H1 (cell line): ENCODE measurements at places on chromosomes 2 and 18.
A peak's percentile ranks its signal among the peaks of the same experiment; 100 is the strongest.

GRCh38 chr2:40450066-40450795, 1.7 kb downstream of the SLC8A1 start:
- no peak overlapping the region for H3K27ac ChIP-seq
- peaks cover 5% of the 10 kb centered on the region for H3K4me1 ChIP-seq
- DNase-seq = no peak
- H3K4me3 ChIP-seq = no peak overlapping the region
- H3K27me3 ChIP-seq = peaks cover 36% of the 10 kb centered on the region
- H3K36me3 ChIP-seq = no peaks in the 10 kb centered on the region

DNA sequence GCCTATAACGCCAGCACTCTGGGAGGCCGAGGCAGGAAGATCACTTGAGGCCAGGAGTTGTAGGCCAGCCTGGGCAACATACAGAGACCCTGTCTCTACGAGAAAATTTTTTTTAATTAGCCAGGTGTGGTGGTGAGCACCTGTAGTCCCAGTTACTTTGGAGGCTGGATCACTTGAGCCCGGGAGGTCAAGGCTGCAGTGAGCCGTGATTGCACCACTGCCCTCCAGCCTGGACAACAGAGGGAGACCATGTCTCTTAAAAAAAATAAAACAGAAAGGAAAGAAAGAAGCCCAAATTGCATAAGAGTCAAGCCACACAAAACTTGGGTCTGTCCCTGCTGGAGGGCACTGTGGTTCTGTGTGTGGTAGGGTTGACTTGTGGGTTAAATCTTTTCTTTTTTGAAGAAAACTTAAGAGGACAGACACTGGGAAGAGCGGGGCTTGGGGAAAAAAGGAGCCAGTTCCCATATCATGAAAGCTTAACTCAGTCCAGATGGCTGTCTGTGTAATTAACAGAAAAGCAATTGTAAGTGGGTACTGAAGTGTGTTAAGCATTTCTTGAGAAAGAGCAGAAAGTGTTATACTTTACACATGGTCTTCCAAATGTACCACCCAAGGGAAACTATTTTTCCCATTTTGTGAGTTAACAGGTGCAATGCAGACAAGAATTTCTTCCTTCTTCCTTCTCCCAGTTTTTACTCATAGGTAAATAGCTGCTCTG, 115.1 kb downstream of the ALPK2 start:
- peaks cover 19% of the 10 kb centered on the region for H3K4me1 ChIP-seq
- no peaks in the 10 kb centered on the region for H3K36me3 ChIP-seq

DNA sequence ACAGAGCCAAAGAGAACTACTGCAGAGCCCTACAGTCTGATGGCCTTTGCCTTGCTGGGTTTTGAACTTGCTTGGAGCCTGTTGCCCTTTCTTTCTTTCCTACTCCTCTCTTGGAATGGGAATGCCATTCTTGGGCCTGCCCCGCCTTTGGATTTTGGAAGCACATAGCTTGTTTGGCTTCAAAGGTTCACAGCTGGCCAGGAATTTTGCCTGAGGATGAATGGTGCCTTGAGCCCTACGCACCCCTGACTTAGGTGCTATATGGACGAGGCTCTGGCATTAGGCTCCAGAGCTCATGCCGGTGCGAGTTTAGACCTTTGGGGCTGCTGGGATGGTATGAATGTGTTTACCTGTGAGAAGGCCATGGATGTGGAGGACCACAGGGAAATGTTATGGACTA, 663.3 kb upstream of the HS6ST1 start:
- H3K4me3 ChIP-seq = no peak overlapping the region
- no peaks in the 10 kb centered on the region for H3K36me3 ChIP-seq
- H3K27ac ChIP-seq = no peak overlapping the region
- no peaks in the 10 kb centered on the region for H3K4me1 ChIP-seq
- no peaks in the 10 kb centered on the region for H3K27me3 ChIP-seq

DNA sequence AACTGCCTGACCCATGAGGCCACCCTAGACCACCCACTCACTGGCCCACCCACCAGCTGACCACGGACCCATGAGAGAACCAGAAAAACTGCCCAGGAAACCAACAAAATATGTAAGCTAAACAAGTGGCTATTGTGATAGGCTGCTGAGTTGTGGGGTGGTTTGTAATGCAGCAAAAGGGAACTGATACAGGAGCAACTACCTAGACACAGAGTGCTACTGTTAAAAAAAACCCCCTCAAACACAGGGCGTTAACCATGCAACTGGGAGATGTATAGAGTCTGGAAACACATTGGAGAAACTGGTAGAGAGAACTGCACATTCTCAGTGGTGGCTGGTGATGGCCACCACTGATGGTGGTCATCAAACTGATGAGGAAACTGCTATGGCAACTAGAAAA, 206.3 kb upstream of the GYPC start:
- no peak overlapping the region for H3K27ac ChIP-seq
- DNase-seq = no peak
- no peaks in the 10 kb centered on the region for H3K36me3 ChIP-seq

- H3K27me3 ChIP-seq = no peaks in the 10 kb centered on the region
- DNase-seq = no peak
- H3K4me3 ChIP-seq = no peak overlapping the region
These were observed 52.1 kb upstream of the EPB41L5 start for GRCh38 chr2:119960821-119961220.

- H3K27ac ChIP-seq = no peak overlapping the region
- no peak overlapping the region for H3K4me3 ChIP-seq
- H3K4me1 ChIP-seq = no peaks in the 10 kb centered on the region
- H3K36me3 ChIP-seq = no peaks in the 10 kb centered on the region
- DNase-seq = no peak
- no peaks in the 10 kb centered on the region for H3K27me3 ChIP-seq
These were observed 202.8 kb upstream of the THUMPD2 start for GRCh38 chr2:39981883-39982311.

DNA sequence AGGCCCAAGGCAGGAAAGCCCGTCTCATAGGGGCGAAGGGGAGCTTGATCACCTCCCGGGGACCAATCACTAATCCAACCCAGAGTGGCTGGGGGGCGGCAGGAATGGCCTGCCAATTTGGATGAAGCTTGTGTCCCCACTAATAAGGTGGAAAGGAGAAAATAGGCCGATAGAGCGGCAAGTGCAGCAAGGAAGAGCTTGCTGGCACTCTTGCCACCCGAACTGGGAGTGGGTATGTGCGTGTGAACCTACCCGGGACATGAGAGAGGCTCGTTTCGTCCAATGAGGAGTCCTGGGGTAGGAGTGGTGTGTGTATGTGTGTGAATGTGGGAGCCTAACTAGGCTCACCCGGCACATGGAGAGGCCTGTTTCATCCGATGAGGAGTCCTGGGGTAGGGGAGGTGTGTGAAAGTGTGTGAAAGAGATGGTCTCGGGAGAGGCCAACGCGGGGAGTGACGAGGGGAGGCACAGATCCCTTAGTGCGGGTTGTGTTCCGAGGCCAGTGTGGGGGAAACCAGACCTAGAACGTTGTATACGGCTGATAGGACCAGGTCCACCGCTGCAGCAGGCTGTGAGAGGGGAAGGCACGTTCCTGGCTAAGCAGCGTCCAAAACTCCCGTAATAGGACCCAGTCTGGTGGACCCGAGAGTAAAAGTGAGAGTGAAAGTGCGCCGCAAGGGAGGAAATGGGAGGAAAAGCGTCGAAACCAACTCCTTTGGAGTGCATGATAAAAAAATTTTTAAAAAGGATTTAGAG, 47.1 kb upstream of the SELENOI start:
- DNase-seq = no peak
- H3K36me3 ChIP-seq = no peaks in the 10 kb centered on the region
- peak overlapping the region; percentile 91 for H3K27ac ChIP-seq
- H3K4me3 ChIP-seq = peak overlapping the region; percentile 78

- H3K27ac ChIP-seq = no peak overlapping the region
- no peak for DNase-seq
- no peaks in the 10 kb centered on the region for H3K36me3 ChIP-seq
- no peaks in the 10 kb centered on the region for H3K27me3 ChIP-seq
These were observed 98.5 kb upstream of the NOSTRIN start for GRCh38 chr2:168703926-168704325.

- no peak overlapping the region for H3K4me3 ChIP-seq
- DNase-seq = no peak
- no peaks in the 10 kb centered on the region for H3K36me3 ChIP-seq
- no peak overlapping the region for H3K27ac ChIP-seq
- H3K27me3 ChIP-seq = no peaks in the 10 kb centered on the region
- H3K4me1 ChIP-seq = no peaks in the 10 kb centered on the region
These were observed 53.3 kb upstream of the NFU1 start for GRCh38 chr2:69490486-69490885.

DNA sequence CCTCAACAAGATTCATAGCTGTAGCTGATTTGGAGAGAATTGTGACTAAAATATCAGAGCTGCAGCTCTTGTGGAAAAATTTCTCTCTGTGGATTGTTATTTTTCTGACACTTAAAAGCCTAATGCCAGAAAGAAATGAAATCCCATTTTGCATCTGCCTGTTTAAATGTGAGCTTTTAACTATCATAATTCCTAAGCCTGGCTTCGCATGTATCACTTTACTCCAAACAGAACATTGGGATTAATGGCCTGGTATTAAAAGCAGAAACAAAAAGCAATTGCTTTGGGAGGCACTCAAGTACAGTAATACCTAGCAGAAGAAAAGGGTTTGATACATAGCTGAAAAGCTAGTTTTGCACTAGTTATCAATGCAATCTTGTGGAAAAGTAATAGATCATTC, 164.2 kb upstream of the FSHR start:
- no peaks in the 10 kb centered on the region for H3K4me1 ChIP-seq
- no peak overlapping the region for H3K27ac ChIP-seq
- DNase-seq = no peak
- no peaks in the 10 kb centered on the region for H3K36me3 ChIP-seq
- H3K4me3 ChIP-seq = no peak overlapping the region
- no peaks in the 10 kb centered on the region for H3K27me3 ChIP-seq

- peaks cover 13% of the 10 kb centered on the region for H3K4me1 ChIP-seq
- no peak overlapping the region for H3K4me3 ChIP-seq
- H3K27ac ChIP-seq = no peak overlapping the region
- H3K36me3 ChIP-seq = no peaks in the 10 kb centered on the region
- H3K27me3 ChIP-seq = no peaks in the 10 kb centered on the region
These were observed 230.8 kb downstream of the SEPTIN10 start for GRCh38 chr2:109382951-109383350.

GRCh38 chr2:217247476-217247875, 387.6 kb upstream of the TNP1 start:
- no peaks in the 10 kb centered on the region for H3K36me3 ChIP-seq
- no peak overlapping the region for H3K4me3 ChIP-seq
- 0 out of 2 replicates have a peak, but pooled peaks cover 6% of the 10 kb centered on the region for H3K27me3 ChIP-seq
- no peak overlapping the region for H3K27ac ChIP-seq
- DNase-seq = no peak

DNA sequence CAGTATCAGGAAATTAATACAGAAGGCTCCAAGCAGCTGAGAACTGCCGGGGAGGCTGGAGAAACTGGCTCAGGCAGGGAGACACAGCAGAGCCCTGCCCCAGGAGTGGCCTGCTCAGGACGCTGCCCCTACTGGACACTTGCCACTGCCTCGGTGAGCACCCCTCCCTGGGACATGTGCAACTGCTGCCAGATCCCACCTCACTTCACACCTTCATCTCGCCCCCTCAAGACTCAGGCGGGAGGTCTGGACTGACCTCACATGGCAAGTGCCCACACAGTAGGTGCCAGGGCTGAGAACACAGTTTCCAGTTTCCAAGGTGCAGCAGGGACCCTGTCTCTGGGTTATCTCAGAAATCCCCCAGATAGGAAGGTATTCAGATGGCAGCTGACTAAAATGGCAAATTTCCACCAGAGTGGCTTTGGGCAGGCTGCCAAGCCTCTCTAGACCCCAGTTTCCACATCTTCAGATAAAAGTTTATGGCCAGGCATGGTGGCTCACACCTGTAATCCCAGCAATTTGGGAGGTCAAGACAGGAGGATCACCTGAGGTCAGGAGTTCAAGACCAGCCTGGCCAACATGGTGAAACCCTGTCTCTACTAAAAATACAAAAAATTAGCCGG, 33.7 kb upstream of the LBH start:
- DNase-seq = no peak
- H3K36me3 ChIP-seq = no peaks in the 10 kb centered on the region
- no peaks in the 10 kb centered on the region for H3K27me3 ChIP-seq
- H3K4me1 ChIP-seq = peaks cover 6% of the 10 kb centered on the region
- no peak overlapping the region for H3K27ac ChIP-seq
- no peak overlapping the region for H3K4me3 ChIP-seq

- H3K4me1 ChIP-seq = no peaks in the 10 kb centered on the region
- H3K27ac ChIP-seq = no peak overlapping the region
- DNase-seq = no peak
- no peaks in the 10 kb centered on the region for H3K36me3 ChIP-seq
- no peak overlapping the region for H3K4me3 ChIP-seq
These were observed 80.7 kb upstream of the LDLRAD4 start for GRCh38 chr18:13137670-13138419.

GRCh38 chr18:63994783-63995399, 25.0 kb downstream of the SERPINB8 start:
- H3K27ac ChIP-seq = no peak overlapping the region
- H3K4me3 ChIP-seq = no peak overlapping the region
- no peaks in the 10 kb centered on the region for H3K4me1 ChIP-seq
- H3K36me3 ChIP-seq = no peaks in the 10 kb centered on the region
- peak; percentile 77 for DNase-seq

DNA sequence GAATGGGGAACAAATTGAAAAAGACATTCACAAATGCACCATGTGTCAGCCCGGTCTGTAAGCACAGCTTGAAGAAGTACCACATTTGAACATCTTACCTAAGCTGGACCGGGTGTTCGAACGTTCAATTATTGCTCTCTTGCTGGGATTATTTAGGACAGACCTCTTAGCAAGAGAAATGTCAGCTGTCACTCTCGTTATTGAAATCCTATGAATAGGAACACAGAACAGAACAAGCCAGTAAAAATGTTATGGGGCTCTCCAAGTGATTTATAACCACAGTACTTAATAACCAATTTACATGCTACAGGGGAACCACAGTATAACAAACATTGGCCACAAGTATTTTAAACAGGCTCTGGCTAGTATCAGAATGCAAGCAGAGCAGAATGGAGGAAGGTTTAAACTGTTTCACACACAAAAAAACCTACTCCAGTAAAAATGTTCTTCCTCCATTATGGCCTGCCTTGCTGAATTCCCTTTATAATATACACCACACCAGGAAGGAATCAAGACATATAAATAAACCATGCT, 32.5 kb upstream of the ARL5A start:
- H3K4me3 ChIP-seq = no peak overlapping the region
- no peak for DNase-seq
- H3K27me3 ChIP-seq = no peaks in the 10 kb centered on the region
- H3K27ac ChIP-seq = no peak overlapping the region

DNA sequence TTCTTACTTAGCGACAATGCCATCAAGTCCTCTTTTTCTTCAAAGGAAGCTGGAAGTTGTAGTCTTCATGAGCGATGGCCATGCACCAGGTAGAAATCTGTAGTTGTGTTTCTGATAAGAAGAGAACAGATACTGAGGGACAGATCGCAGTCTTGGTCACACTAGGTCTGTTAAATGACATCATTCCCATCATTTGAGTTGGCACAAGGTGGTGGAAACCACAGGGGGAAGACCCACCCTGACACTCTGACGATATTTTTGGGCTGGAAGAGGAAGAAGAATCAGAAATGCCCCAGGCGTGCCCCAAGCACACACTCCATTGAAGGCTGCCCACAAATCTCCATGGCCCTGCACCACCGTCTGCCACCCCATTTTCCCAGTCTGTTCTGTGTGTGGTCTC, 89.0 kb upstream of the BOD1L2 start:
- no peak overlapping the region for H3K27ac ChIP-seq
- no peak overlapping the region for H3K4me3 ChIP-seq
- no peak for DNase-seq

GRCh38 chr18:10544093-10544748, 18.4 kb downstream of the NAPG start:
- H3K27ac ChIP-seq = no peak overlapping the region
- peak; percentile 52 for DNase-seq
- no peak overlapping the region for H3K4me3 ChIP-seq
- no peaks in the 10 kb centered on the region for H3K4me1 ChIP-seq
- H3K36me3 ChIP-seq = peaks cover 3% of the 10 kb centered on the region
- no peaks in the 10 kb centered on the region for H3K27me3 ChIP-seq
